AG04449 (cell line): ENCODE measurements at places on chromosomes 12 and 14.
A peak's percentile ranks its signal among the peaks of the same experiment; 100 is the strongest.

DNA sequence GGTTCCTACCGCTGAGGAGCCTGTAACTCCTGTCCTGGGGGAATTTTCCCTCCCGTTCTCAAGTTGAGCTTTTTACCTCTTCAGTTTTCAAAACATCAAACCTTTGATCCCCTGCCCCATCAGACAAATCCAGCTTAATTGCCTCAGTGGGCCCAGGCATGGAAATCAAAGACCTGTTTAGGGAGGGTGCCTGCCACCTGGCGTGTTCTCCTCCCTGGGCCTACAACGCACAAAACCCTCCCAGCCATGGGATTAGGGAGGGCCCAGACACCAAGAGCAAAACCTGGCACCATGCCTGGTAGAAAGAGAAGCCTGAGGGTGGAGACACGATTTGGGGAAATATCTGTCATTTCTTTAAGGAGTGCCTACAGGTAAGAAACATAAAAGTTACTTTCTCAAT lies 672.9 kb downstream of the BCL11B start:
- no peak for DNase-seq

GRCh38 chr14:43479596-43480195 lies 1027.4 kb downstream of the FSCB start:
- no peak for DNase-seq

DNA sequence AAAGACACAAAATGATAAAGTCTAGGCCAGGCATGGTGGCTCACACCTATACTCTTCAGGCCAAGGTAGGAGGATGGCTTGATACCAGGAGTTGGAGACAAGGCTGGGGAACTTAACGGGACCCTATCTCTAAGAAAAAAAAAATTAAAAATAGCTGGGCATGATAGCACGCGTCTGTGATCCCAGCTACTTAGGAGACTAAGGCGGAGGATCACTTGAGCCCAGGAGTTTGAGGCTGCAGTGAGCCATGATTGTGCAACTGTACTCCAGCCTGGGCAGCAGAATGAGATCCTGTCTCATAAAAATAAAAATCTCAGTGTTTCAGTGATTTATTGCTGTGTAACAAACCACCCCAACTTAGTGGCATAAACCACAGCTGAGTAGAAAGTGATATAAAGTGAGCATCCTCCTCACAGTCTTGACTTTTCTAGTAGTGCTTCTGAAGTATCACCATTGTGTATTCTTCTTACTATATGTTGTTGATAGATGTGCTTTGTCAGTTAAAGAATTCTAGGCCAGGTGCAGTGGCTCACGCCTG lies 10.6 kb upstream of the ATF1 start:
- DNase-seq: no peak

GRCh38 chr12:84624601-84625000 lies 288.0 kb downstream of the SLC6A15 start:
- no peak for DNase-seq

DNA sequence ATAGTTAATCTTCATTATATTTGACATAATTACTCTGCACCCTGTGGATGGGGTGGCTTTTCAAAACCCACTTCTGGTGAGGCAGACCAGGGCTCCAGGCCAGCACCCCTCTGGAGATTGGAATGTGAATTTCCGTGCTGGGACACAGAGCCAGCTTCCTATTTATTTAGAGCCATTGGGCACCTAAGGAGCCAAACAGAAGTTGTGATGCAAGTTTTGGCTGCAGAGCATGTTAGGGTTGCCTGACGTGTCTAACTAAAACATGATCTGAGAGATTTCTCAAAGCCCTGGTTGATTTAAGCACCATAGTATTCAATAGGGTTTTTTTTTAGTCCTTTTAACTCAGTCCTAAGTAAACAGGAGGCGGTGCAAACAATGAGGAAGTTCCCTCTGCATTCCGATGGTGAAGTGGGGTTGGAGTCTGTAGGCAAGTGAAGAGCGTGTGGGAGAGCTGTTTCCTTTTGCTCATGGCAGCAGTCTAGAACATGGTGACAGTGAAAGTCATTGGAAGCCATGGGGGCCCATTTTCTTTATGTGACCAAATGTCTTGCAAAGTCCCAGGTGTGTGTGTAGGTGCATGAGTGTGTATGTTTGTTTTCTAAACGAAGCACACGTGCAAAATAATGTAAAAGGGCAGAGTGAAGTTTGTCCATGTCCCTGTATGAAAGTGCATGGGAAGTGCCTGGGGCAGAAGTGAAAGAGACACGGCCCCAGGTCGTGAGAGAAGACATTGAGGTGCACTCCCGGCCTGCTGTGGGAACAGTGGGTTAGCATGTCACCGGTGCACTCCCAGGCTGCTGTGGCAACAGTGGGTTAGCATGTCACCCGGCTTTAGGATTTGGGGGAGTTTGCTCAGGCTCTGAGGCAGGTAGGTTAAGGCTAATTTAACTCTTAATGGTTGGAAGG lies 117.7 kb downstream of the PRKCH start:
- no peak for DNase-seq

GRCh38 chr12:6478416-6478815 lies 7.9 kb upstream of the VAMP1 start:
- DNase-seq: peak; percentile 31

GRCh38 chr12:132444957-132445883 lies 44.7 kb upstream of the FBRSL1 start:
- no peak for DNase-seq

DNA sequence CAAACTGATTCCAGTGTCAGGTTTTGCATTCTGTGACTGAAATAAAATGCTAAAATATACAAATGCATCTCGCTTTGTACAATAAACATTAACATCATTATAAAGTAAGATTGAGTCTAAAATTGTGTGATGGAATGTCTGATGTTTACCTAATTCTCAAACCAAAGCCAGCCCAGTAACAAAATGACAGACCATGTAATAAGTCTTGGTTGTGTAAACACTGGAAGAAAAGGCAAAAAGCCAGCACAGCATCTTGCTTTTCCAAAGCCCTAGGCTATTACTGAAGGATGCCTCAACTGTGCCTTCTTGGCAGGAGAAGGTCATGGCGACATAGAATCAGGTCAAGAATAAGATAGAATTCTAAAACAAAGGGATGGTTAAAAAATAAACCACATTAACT lies 169.6 kb downstream of the EGLN3 start:
- DNase-seq: no peak

- no peak for DNase-seq
These were observed 94.1 kb downstream of the RTN1 start for GRCh38 chr14:59776468-59776867.

DNA sequence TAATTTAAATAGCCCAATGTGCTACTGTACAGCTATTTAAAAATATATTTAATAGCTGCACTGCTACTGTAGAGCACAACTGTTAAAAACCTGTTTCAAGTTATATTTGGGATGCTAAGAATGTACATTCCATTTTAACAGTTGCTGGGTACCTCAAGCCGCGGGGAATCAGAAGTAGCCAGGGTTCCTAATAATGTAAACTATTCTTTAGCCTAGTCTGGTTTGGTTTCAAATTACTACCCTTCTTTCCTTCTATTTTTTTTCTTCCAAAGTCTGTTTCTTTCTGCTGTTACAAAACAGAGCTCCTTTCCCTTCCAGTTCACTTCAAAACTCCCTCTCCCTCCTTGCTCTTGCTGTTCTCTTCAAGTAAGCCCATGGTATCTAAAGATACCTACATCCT lies 21.3 kb downstream of the SCAF11 start:
- DNase-seq: no peak

GRCh38 chr14:93712079-93712837 lies 76.0 kb downstream of the PRIMA1 start:
- DNase-seq: no peak

- DNase-seq: no peak
These were observed 328.8 kb upstream of the DIO3 start for GRCh38 chr14:101232340-101233020.

GRCh38 chr14:21343035-21343794 lies 40.6 kb downstream of the SUPT16H start:
- DNase-seq: no peak

GRCh38 chr14:32358781-32359180 lies 29.7 kb downstream of the AKAP6 start:
- no peak for DNase-seq

DNA sequence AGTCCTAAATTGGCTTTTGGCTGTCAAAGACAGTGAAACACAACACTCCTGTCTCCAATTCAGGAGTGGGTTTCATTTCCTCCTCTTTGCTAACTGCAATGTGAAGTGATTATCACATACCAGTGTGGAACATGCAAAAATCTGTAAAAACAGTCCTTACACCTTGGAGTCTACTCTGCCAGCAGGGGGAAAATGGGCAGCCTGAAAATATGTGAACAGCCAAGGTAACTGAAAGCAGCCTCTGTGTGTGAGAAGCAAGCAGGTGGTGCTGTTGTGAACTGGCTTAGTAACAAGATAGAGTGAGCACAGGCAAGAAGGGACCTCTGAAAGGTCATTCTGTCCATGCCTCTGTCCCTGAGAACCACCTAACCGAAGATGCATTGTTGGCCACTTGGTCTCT lies 6.0 kb downstream of the PRMT8 start:
- DNase-seq: no peak

- no peak for DNase-seq
These were observed 44.1 kb downstream of the PITPNM2 start for GRCh38 chr12:123106640-123107359.

DNA sequence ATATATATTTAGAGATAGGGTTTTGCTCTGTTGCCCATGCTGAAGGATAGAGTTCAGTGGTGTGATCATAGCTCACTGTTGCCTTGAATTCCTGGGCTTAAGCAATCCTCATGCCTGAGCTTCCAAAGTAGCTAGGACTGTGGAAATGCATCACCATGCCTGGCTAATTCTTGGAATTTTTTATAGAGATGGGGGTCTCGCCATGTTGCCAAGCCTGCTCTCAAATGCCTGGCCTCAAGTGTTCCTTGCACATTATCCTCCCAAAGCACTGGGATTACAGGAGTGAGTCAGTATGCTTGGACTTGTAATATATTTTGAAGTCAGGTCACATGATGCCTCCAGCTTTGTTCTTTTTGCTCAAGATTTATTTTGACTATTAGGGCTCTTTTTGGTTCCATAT lies 178.0 kb downstream of the RPAP3 start:
- DNase-seq: peak; percentile 78

- DNase-seq: no peak
These were observed 26.7 kb upstream of the RAB21 start for GRCh38 chr12:71727958-71728357.

DNA sequence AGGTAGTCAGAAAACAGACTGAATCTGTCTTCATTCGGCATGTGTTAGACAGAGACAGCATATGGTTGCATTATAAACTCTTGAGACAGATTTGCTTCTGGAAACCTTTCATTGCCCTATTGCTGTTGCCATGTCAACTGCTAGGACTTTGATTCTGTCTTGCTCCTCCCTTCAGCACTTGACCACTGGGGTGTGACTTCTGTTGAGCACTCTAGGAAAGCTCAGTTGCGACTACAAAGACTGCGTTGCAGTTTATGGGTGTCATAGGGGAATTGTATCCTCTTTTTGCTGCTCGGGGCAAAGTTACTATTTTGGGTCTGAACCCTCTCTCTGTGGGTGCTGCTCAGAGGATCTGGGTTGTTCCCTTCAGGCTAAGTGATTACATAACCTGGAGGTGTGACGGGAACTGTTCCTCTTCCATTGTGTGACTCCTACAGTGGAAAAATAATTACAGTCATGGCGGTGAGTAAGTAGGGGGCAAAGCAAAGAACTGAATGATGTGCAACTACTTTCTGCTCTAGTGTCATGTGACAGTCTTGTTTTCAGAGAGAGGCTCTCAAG lies 44.3 kb upstream of the TRIM9 start:
- no peak for DNase-seq

GRCh38 chr12:110012137-110012536 lies 12.9 kb downstream of the ANKRD13A start:
- no peak for DNase-seq

GRCh38 chr12:56928262-56928661 lies 5.9 kb downstream of the SDR9C7 start:
- DNase-seq: no peak

DNA sequence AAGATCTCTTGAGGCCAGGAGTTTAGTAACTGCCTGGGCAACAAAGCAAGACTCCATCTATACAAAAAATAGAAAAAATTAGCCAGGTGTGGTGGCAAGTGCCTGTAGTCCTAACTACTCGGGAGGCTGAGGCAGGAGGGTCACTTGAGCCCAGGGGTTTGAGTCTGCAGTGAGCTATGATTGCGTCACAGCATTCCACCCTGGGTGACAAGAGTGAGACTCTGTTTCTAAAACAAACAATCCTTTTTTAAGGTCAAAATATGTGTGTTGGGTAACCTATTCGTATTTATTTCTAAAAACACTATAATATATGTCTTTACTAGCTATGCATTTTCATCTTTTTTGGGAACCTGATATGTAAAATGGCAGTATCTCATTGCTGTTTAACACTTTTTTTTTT lies 7.4 kb downstream of the FBXO21 start:
- DNase-seq: no peak

- DNase-seq: no peak
These were observed 6.3 kb downstream of the FBXL14 start for GRCh38 chr12:1587927-1588574.

- DNase-seq: no peak
These were observed 688 bp upstream of the NECAP1 start for GRCh38 chr12:8081251-8081920.

GRCh38 chr12:57723630-57723962 lies 14.9 kb downstream of the AGAP2 start:
- no peak for DNase-seq

- no peak for DNase-seq
These were observed 504.1 kb downstream of the TMTC2 start for GRCh38 chr12:83190631-83191390.

- no peak for DNase-seq
These were observed 132.7 kb upstream of the DDHD1 start for GRCh38 chr14:53285821-53286220.

DNA sequence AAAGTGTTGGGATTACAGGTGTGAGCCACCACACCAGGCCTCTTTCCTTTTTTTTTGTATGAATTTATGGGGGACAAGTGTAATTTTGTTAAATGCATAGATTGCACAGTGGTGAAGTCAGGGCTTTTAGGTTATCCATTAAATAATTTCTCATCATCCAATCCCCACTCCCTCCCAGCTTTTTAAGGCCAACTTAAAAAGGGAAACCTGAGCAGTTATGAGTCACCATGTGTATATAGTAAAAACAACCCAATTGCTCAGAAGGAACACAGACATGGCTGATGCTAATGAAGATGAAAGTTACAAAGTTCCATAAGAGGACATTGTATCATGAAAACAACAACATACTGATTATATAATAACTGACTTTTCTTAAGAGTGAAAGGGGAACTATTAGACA lies 25.6 kb upstream of the ARID2 start:
- no peak for DNase-seq

DNA sequence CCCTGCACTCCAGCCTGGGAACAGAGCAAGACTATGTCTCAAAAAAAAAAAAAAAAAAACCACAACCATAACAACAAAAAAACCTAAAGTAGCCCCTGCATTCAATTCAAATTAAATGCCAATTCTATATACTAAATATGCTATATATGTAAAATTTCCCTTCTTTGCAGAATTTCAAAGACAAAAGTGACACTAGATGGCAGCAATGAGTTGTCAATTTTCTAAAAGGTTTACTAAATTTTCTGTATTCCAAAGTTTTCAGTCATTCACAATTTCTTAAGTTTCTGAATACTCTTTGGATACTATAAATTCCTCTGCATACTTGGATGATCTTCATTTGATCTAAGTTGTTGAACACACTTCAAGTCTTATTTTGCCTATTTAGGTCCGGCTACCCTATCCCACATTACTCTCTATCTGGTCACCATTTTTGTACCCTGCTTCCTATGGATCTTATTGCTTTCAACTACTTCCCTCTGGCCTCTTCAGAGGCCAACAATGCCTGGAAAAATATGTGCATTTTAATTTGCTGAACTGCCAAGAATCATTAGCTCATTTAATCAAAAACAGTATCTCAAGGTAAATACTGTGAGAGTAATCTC lies 27.9 kb downstream of the HNRNPC start:
- peak; percentile 14 for DNase-seq
